Naive thymus-derived CD8-positive, alpha-beta T cell (primary cell): ENCODE measurements at places on chromosomes 5 and 9. TPM values are rescaled to one million over a fixed set of nuclear protein-coding genes. Genes with fewer than 3 reads are reported as not detected.

GRCh38 chr5:111748304-111748763, 8.7 kb downstream of the NREP start:
- DNase-seq = no peak

DNA sequence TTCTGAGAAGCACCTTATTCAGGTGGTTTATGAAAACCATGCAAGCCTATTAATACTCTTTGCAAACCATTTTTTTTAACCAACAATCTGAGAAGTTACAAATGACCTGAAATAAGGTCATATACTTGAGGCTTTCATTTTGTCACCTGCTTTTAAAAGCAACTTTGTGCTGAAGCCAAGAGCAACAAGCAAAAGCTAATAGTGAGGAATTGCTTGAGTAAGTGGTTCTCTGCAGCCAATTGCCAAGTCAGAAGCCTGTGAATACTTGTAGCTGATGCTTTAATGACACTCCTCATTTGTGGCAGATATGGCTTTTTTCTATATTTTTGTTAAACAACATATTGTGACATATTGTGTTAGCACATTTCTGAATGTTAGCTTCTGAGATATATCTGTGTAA, 126.7 kb upstream of the ZNF608 start:
- no peak for DNase-seq

GRCh38 chr9:79652598-79652997, 80.8 kb downstream of the TLE4 start:
- DNase-seq = no peak

GRCh38 chr5:163379298-163380155, 57.9 kb upstream of the CCNG1 start:
- DNase-seq = no peak

- no peak for DNase-seq
These were observed 12.7 kb downstream of the CSF1R start for GRCh38 chr5:150073677-150074076.

The PDLIM7 gene
- total RNA-seq = 16.7 TPM
